ENCODE measurements at places on chromosomes 12 and 14. TPM values are rescaled to one million over a fixed set of nuclear protein-coding genes. Genes with fewer than 3 reads are reported as not detected.

The SAMD15 gene
- total RNA-seq = 7.8 TPM

The CCDC177 gene
- total RNA-seq = 7.5 TPM

The FOXN4 gene
- 1.3 TPM for total RNA-seq

- DNase-seq = no peak
These were observed 30.6 kb downstream of the VCPKMT start for GRCh38 chr14:50085570-50086320.

DNA sequence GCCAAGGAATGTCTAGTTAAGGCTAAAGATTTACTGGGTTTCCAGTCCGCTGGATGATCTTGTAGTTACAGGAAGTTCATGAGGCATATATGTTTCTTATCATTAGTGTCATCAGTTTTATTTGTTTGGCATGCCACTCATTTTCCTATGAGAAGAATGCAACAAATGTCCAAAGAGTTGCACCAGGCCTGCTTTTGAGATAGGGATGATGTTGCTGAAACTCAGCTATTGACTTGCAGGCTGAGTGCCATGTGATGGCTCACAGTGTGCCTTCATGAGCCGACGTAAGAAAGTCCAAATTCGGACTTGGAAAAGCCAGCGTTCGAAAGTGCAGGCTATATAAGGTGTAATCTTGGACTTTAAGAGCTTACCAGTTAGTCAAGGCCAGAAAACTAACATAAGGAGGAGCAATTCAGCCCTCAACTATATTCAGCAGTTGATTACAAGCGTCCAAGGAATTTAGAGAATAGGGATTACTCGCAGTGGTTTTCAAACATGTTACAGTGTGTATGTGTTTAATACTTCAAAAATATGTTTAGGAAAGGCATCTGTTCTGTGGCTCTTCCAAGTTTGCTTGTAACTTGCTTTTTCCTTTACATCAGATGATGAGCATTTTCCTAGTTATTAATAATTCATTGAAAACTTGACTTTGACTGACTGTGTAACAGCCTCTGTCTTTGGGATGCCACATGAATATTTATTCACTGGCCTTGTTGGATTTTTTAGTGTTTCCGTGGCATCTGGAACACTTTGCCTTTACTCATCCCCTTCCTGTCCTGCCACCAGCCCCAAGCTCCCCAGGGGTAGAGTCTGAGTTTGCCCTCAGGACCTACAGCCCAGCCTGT lies 101.3 kb downstream of the LGMN start:
- DNase-seq = no peak

Measured in neural crest cell (in vitro differentiated cells).